HuH-7.5 (cell line): ENCODE measurements at places on chromosomes 16 and 17.

GRCh38 chr17:54899721-54900456 is 763 bp upstream of the TOM1L1 start:
- DNase-seq: no peak

GRCh38 chr16:81143921-81144471 is 47.8 kb upstream of the GCSH start:
- DNase-seq: no peak

DNA sequence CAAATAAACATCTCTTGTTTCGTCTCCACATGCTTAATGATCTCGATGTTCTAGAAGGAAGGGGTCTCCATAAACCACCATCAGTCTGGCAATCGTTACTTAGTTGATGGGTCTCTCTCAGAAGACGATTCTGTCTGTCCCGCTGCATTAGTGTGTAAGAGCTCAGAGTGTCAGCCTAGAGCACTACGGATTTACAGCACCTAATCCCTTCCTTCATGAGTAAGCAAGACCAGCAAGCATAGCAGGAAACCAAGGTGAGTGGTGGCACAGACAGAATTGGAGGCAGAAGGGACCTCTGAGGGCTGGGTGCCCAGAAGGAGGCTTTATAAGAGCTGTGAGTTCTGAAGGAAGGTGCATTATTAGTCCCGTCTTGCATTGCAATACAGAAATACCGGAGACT is 440.1 kb downstream of the RBFOX1 start:
- no peak for DNase-seq

- DNase-seq: no peak
These were observed 24.2 kb downstream of the SOST start for GRCh38 chr17:43734376-43734775.
